Fibroblast of lung (primary cell): ENCODE measurements at places on chromosomes 3 and 15. TPM values are rescaled to one million over a fixed set of nuclear protein-coding genes. Genes with fewer than 3 reads are reported as not detected.

DNA sequence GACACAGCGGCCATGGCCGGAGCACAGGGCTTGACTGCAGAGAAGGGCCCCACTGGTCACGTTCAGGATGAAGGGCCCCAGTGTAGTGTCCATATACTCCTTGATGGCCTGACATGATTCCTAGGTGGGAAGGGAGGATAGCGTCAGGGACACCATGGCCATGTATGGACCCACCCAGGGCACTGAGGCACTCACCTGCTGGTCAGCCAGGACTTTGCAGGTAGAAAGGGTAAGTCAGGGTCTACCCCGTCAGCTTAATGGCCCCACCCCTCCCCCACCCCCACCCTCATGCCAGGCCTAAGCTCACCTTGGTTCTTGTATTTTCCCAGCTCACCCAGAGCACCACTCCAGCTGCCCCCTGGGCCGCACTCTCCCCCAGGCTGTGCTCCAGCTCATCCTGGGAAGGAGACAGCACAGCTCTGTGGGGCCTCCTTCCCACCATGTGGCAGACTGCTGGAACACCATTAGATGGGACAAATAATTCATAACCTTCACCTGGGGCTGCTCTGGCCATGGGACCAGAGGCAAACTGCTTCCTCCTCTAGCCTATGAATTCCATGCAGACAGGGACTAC lies 1.6 kb upstream of the HYAL3 start:
- no peak for DNase-seq

- no peak for DNase-seq
Measured at GRCh38 chr3:122188737-122189136, 5.3 kb downstream of the CASR start.

- no peak for DNase-seq
Measured at GRCh38 chr3:99458013-99458412, 180.4 kb upstream of the COL8A1 start.

The CCDC13 gene
- 0.51 and 0.66 TPM in 2 replicates for total RNA-seq

- no peak for DNase-seq
Measured at GRCh38 chr15:69679623-69680228, 227.1 kb downstream of the RPLP1 start.

GRCh38 chr3:132966374-132966773 lies 71.8 kb upstream of the TMEM108 start:
- DNase-seq: no peak

- no peak for DNase-seq
Measured at GRCh38 chr3:104127830-104128229, 1238.9 kb upstream of the ALCAM start.
